ENCODE measurements at places on chromosomes 2 and 18. TPM values are rescaled to one million over a fixed set of nuclear protein-coding genes. Genes with fewer than 3 reads are reported as not detected.

The ALPI gene
- not detected for polyA plus RNA-seq

The DSEL gene
- polyA plus RNA-seq = 0.48 TPM

The RPS27A gene
- polyA plus RNA-seq = 1,275 TPM

The MAP2 gene
- polyA plus RNA-seq = 1.8 TPM

The AQP4 gene
- 10.4 TPM for polyA plus RNA-seq

The DSG4 gene
- not detected for polyA plus RNA-seq

The RESP18 gene
- polyA plus RNA-seq = not detected

The RAB17 gene
- polyA plus RNA-seq = 0.80 TPM

The COQ10B gene
- 16.4 TPM for polyA plus RNA-seq

The AFG3L2 gene
- polyA plus RNA-seq = 90.7 TPM

The ROCK1 gene
- 16.0 TPM for polyA plus RNA-seq

The CTNNA2 gene
- 0.17 TPM for polyA plus RNA-seq

The ARID5A gene
- polyA plus RNA-seq = 18.2 TPM

The SH3RF3 gene
- 9.0 TPM for polyA plus RNA-seq

The MAB21L4 gene
- not detected for polyA plus RNA-seq

The AMER3 gene
- not detected for polyA plus RNA-seq

DNA sequence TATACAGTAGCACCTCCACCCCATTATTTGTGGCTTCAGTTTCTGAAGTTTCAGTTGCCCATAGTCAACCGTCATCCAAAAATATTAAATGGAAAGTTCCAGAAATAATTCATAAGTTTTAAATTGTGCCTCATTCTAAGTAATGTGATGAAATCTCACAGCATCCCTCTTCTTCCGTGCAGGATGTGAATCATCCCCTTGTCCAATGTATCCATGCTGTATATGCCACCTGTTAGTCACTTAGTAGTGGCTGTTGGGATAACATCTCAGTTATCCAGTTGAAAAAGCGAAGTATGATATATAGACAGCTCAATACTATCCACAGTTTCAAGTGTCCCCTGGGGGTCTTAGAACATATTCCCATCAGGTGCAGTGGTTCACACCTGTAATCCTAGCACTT is 119.1 kb upstream of the OTX1 start:
- DNase-seq = no peak

DNA sequence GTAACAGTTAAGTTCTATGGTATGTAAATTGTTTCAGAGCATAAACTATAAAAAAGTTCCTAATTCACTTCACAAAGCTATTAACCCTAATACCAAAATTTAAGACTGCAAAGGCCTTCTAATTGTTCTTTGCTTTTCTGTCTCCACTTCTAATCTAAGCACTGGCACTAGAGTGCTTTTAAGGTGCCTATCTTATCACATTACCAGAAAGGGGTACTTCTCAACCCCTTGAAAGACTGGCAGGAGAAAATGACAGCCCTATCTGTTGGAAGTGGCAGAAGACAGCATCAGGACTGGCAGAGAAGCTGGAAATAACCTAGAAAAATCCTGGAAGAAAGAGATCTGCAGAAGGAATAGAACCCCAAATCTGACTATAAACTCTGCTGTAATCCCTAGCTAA is 10.3 kb downstream of the CNRIP1 start:
- no peak for DNase-seq

- no peak for DNase-seq
These were observed 40.6 kb downstream of the LCLAT1 start for GRCh38 chr2:30487603-30488002.

GRCh38 chr2:36549165-36549574 is 48.8 kb downstream of the FEZ2 start:
- no peak for DNase-seq

DNA sequence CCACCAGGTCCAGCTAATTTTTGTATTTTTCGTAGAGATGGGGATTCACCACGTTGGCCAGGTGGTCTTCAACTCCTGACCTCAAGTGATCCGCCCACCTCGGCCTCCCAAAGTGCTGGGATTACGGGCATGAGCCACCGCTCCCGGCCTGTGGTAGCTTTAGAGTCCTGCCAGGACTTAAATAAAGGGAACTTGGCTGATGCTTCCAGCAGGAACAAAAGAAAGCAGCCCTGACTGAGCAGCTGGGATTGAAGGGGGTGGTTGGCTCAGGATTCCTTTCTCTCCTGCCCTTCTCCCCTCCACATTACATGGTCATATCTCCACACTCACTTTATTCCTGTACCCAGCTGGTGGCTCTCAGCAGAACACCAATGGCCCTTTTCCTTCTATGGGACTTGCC is 20.0 kb downstream of the EFHD1 start:
- DNase-seq = no peak

DNA sequence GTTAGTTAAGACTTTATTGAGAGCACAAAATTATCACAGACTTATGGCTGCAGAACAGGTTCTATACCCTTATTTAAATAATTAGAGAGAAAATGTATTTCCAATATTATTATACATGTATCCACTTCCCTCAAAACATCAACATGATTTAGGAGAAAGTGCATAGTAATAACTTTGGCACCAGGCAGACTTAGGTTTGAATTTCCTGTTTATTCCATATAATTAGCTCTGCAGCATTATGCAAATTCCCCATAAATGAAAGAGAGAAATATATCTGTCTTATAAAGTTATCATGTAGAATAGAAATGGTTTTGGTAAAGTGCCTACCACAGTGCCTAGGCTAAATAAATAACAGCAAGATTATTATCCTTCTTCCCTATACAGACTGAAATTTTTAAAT is 15.3 kb downstream of the SCN9A start:
- DNase-seq = no peak

DNA sequence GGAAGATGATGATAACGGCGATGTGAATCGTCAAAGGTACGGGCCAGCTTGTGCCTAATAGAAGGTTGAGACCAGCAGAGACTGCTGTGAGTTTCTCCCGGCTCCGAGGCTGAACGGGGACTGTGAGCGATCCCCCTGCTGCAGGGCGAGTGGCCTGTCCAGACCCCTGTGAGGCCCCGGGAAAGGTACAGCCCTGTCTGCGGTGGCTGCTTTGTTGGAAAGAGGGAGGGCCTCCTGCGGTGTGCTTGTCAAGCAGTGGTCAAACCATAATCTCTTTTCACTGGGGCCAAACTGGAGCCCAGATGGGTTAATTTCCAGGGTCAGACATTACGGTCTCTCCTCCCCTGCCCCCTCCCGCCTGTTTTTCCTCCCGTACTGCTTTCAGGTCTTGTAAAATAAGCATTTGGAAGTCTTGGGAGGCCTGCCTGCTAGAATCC is 3.0 kb downstream of the FZD7 start:
- DNase-seq = no peak

DNA sequence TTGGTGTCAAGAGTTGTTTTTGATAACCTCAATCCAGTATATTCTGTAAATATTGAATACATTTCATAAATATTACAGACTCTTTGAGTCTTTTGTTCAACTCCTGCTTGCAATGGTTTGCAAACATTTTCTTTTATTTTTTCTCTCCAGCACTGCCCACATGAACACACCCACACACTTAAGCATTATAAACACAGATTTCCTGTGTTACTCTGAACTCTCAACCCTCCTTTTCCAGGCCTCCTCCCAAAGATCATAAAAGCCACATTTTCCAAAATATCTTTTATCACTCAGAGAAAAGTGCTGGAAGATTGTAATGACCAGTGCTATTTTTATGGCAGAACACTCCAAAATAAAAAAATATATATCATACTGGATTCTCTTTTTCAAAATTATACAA is 20.5 kb downstream of the ARHGAP25 start:
- no peak for DNase-seq

- no peak for DNase-seq
These were observed 147.8 kb downstream of the SATB2 start for GRCh38 chr2:199309973-199310372.

DNA sequence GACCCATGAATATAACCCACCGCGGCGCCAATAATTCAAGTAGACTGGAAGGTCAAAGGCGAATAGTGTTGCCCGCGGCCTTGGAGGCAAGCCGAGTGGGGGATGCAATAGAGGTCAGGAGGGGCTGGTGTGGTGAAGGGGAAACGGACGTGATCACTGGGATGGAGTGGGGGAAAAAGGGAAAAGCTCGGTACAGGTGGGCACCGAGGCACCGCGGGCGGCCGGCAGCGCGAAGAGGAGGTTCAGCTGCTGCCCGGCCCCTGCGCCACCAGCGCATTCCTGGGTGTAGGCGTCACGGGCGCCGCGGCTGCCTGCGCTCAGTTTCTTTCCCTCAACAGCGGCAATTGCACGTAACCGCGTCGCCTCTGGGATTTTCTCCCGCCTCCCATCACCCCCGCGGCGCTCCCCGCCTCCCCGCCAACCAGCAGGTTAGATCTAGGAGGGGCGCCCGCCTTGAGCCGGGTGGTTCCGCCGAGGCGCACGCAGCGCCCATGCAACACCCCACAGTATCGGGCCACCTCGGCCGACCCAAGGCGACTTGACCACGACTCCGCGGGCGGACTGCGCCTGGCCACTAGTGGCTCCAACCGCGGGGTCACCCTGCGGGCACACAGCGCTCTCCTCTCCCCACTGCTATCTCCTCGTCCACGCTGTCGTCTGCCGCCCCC is 1.5 kb downstream of the RND3 start:
- DNase-seq = peak; percentile 81

- DNase-seq = no peak
These were observed 124.1 kb upstream of the LGALSL start for GRCh38 chr2:64329848-64330247.

DNA sequence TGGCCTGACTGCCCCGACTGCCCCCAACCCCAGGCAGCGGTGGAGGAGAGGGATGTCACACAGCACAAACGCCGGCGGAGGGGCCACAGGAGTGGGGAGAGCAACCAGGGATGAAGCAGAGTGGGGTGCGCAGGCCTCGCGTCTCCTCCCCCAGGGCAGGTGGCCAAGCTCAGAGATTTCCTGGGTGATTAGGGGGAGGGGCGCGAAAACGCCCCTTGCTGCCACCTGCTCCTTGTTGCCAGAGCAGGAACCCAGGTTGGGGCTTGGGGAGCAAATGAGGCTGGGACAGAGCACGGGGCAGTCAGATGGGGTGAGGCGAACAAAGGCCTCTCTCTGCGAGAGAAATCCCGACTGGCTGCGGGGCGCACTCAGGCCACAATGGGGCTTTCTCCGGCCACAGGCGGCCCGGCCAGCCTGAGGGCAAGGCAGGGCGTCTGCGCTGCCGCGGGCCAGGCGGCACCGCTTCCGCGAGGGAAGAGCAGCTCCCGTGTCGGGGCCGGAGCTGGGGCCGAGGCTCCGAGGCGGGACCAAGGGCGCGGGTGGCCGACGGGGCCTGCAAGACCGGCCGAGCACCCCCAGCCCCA is 11.5 kb downstream of the TEX44 start:
- DNase-seq = peak; percentile 50

- DNase-seq = no peak
These were observed 24.4 kb downstream of the LBH start for GRCh38 chr2:30255466-30256408.

DNA sequence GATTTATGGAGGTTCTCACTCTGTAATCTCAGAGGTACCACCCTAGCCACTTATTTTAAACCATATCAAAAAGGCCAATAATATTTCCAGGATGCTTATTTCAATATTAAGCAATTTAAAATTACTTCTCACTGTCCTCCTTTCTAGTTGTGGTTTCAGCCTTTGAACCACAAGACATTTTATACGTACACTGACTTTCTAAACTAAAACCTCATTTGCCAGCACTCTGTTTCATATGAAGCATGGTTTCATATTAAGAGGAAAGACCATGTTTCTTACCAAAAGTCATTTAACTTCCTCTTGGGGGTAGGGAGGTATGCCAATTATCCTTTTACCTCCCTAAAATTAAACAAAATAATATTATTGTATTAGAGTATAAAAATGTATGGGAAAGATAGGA is 399.8 kb downstream of the CDH7 start:
- no peak for DNase-seq

GRCh38 chr2:219627103-219628100 is at the start of gene SLC4A3:
SLC4A3 (plus strand) TSS chr2:219627630; CDS start chr2:219627993, 363 bp downstream.
- DNase-seq = peak; percentile 48

- DNase-seq = no peak
These were observed 107.2 kb upstream of the PARD3B start for GRCh38 chr2:204437815-204438756.

- DNase-seq = peak; percentile 57
These were observed 4.2 kb upstream of the HOXD13 start for GRCh38 chr2:176088048-176088936.

DNA sequence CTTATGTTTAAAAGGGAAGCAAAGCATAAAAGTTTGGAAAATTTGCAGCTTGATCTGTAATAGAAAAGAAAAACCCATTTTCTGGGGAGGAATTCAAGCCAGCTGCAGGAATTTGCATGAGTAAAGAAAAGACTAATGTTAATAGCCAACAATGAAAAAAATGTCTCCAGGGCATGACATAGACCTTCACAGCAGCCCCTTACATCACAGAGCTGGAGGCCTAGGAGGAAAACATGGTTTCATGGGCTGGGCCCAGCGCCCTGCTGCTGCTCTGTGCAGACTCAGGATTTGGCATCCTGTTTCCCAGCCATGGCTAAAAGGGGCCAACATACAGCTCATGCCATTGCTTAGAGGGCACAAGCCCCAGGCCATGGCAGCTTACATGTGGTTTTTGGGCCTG is 411.6 kb upstream of the MC4R start:
- DNase-seq = no peak

DNA sequence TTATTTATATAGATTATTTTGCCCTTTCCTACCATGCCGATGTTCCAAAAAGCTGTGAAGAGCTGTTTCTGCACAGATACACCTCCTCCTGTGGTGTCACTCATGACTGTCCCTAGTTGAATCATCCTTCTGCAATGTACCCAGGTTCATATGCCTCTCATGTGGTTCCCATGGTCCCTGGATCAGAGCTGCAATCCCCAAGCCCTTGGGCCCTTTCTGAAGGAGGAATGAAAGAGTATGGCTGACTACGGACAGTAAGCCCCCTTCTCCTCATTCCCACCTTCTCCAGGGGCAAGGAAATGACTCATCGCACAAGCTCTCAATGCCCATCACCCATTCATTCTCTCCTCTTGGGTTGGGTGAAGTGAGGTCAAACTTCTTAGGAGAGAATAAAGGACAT is 63.9 kb upstream of the ACVR1 start:
- DNase-seq = no peak

- no peak for DNase-seq
These were observed 193.1 kb downstream of the ACOXL start for GRCh38 chr2:110925479-110925878.

DNA sequence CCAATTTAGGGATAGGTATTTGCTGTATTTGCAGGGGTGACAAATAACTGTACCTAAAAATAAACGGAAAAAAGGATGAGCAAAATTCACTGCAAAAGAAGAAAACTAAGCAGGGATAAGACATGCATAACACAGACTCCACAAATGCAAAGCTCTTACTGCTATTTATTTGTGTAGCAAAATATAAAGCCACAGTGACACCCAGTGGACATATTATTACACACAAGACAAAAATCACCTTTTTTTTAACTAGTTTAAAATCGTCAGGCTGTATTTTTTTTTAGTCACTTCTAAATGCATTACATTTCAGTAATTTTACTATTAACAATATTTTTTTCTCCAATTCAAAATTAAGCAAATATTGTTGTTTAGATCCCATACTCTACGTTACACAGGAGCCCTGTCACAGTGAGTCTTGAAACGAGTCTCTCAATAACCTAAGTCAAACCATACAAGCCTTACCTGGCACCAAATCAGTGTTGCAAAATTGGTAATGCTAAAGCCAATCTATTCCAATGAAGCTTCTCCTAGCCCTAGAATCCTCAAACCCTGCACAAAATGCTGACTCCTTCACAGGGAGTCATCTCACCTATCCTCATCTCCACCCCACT is 23.7 kb downstream of the METTL4 start:
- no peak for DNase-seq

Data from psoas muscle (tissue), 8 donors.